ENCODE measurements at places on chromosomes 2 and 18.

DNA sequence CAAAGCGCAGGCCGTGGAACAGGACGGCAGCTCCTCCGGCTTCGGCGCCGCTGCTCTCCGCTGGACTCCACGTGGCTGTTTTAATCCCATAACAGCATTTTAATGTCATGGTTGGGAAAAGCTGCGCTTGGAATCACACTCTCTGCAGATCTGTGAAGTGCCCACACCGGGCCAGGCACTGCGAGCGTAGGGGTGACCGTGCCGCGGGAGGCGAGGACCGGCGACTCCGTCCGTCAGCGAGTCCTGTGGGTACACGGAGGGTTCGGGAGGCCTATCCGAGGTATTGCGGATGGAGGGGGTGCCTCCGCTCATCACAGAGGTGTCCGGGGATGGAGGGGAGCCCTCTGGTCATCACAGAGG lies 198.0 kb upstream of the SALL3 start:
- no peak for DNase-seq

- DNase-seq = peak; percentile 13
These were observed 155.2 kb downstream of the SH3BP4 start for GRCh38 chr2:235106874-235107639.

DNA sequence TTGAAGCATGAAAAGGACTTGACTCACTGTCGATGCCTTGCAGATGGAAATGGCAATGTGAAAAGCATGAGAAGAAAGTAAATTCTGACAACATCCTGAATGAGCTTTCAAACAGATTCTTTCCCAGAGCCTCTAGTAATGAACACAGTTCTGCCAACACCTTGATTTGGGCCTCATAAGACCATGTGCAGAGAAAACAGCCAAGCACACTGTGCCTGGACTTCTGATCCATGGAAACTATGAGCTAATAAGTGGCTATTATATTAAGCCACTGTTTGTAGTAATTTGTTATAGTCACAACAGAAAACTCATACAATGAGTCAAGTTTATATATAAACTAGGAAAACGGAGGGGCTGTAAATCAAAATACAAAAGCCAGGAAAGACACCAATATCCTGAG lies 477.3 kb downstream of the MBD2 start:
- no peak for DNase-seq

- no peak for DNase-seq
These were observed 46.8 kb upstream of the PPM1B start for GRCh38 chr2:44121899-44122298.

DNA sequence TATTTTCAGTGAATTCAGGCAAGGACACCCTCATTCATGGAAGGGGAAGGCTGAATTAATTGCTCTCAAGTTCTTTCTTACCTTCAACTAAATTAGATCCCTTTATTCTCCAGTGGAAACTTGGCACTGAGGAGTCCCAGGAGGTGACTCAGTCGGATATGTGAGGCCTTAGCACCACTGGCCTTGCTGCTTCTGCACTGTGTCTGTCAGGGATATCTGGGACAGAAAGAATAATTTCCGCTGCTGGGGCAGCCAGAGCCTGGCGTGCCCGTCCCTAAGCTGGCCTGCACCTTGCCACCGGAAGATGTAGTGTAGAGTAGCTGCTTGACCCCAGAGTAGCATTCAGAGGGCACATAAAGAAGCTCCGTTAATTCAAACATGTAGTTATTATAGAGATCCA lies 53.4 kb downstream of the LIMS1 start:
- DNase-seq = no peak

- peak; percentile 57 for DNase-seq
These were observed 9.8 kb upstream of the MREG start for GRCh38 chr2:216023055-216023648.

DNA sequence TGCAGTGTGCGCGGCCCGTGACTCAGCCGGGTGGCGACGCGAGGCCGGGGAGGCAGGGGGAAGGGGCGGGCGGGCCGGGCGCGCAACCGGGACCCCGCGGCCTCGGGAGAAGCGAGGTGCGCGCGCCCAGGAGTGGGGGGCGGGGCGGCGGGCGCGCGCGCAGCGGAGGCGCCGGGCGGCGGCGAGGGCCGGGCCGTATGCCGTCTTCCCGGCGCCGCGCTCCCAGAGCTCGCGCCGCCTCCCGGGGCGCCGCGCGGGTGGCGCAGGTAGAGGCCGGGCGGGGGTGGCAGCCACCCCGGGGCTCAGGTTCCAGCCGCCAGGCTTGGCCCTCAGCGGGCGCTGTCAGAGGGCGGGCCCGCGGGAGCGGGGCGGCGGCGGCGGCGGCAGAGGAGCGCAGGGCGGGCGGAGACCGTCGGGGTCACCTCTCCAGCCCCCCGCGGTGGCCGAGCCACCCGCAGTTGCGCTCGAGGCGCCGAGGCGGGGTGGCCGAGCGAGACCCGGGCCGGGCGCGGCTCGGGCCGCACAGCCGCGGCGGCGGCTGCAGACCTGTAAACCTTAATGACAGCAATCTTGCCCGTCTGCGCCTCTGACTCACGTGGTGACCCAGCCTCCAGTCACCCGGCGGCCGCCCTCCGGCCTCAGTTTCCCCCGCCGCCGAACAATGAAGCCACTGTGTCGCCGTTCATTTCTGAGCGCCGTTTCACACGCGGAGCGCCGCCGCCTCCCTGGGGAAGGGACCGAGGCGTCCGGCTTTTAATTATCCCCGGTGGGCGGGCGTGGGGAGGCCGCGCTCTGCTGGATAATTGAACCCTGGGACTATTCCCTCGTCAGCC lies 25.3 kb upstream of the SMAD7 start:
- DNase-seq = peak; percentile 51

DNA sequence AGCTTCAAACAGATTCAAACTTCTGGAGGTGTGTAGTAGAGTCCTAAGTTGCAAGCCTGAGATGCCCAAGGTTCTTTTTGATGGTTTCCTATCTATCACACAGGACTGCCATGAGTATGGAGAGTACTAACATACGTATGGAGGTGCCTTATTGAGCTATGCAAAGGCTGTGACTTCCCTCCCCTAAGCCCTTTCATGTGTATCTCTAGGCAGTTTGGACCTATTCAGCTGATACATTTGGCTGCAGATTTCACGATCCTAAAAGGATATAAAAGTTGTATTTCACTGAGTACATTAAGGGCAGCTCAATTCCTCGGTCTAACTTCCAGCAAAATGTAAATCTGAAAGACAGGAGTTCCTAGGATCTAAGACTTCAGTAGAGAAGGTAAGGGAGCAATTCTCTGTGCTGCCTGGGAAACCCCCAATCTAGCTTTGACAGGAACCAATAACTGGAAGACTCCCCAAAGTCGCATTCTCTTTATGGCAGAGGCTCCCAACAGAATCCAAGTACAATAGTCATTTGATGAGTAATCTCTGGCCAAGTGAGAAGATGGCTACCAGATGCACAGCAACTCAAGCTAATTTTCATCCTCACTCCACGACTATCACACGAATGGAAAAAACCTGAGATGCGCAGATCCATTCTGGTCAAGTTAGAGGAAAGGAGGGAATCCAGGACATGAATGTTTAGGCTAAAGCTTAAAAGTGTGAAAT lies 83.8 kb downstream of the ATL2 start:
- DNase-seq = no peak

DNA sequence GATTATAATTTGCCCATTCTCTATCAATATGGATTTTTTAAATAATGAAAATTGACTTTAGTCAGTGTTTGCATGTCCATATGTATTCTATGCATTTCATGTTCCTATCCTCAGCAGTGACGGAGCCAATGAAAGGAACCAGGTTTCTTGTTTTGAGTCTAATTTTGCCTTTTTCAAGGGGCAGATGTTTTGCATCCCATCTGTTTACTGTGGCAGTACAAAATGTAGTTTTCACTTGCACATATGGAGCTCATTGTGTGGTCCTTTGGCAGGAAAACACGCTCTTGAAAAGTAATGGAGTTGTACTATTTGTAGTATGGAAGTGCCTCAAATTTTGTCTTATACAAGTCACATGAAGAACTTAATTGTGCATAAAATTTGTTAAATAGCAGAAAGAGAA lies 127.8 kb downstream of the AGPS start:
- DNase-seq = no peak

DNA sequence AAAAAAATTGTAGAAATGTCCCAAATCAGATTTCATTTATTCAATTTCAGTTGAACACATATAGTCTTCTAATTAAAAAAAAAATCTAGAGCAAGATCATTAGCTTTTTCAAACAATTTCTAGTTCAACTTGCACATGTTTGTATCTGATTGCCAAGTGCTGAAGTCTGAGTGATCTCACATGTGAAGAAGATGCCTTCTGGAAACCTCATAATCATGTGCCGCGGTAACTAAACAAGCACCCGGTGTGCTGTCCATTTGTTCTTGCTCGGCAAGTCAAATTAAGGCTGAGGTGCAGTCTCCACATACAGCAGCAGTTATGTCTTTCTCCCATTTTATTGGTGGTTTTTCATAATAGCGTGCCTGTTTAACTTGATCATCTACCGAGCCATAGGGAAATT lies 18.7 kb downstream of the CABLES1 start:
- no peak for DNase-seq

DNA sequence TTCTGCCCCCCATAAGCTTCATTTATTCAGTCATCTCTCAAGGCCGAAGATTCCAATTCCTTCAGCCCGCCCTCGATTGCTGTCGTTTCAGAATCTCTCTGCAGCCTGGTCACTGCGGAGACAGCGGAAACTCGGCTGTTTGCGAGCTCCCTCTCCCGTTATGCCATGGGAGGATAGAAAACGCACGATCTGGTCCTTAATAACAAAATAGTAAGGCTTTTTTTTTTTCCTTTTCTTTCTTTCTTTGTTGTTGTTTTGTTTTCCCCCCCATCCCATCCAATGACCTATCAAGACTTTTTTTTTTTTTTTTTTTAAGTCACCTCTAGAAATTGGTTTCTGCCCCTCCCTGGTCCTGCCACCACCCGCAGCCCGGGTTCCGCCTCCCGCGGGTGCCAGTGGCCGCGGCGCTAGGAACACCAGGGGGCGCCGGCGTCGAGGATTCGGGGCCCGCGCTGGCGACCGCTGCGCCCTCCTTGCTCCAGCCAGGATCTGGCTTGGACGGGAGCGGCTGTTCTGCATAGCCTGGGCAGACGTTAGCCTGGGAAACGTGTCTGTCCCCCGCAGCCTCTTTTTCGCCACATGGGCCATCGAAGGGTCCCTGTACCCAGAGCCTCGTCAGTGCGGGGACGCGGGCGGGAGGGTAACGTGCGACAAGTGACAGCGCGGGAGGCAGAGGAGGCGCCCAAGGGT lies 10.1 kb downstream of the CPLX4 start:
- DNase-seq = peak; percentile 54

GRCh38 chr18:10669441-10670100 lies 143.7 kb downstream of the NAPG start:
- no peak for DNase-seq

DNA sequence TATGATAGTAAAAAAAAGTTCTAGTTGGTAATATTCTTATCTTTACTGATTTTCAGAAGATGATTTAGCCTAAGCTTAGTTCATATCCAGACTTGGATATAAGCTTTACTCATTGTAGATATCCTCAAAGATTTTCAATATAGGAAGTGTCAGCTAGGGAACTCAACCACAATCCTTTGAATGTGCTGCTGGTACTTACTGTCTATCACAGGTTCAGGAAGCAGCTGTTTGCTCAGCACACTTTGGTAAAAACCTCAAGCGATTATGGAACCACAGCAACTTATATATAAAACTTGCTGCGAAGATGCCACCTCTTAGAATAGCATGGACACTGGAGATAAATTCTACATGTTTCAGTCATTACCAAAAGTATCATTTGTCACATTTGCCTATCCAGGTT lies 60.1 kb upstream of the TNFRSF11A start:
- no peak for DNase-seq

DNA sequence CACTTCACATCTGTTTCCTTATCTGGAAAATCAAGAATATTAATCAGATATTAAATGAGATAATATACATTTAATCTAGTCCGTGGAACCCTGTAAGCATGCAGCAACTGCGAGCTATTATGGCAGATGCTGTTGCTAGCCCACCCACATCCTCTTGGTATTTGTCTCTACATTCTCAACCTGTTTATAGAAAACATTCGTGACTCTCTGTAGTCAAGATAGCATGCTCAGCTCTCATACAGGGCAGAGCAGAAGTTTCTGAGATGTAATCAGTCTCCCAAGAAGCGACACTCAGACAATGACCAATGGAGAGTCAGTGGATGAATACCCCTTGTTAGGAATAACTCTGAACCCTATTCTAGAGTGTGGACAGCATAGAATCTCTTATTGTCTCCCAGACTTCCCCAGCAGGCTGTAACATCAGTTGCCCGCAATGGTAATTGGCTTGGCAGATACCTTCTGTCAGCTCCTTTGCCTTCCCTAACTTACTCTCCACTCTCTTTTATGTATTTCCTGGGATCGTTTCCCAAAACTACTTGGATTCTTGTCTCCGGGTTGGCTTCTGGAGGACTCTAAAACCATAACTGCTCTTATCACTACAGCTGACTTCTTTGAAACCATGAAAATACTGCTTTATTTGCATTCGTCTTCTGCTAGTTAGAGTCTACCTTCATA lies 400.7 kb upstream of the TNP1 start:
- DNase-seq = no peak

GRCh38 chr2:168494190-168494711 lies 38.2 kb downstream of the CERS6 start:
- no peak for DNase-seq

- no peak for DNase-seq
These were observed 132.1 kb downstream of the WDSUB1 start for GRCh38 chr2:159154366-159154765.

- DNase-seq = no peak
These were observed 56.0 kb upstream of the MEX3C start for GRCh38 chr18:51253476-51253875.
